Caco-2 (cell line): ENCODE measurements at places on chromosomes 2 and 18. TPM values are rescaled to one million over a fixed set of nuclear protein-coding genes. Genes with fewer than 3 reads are reported as not detected.

DNA sequence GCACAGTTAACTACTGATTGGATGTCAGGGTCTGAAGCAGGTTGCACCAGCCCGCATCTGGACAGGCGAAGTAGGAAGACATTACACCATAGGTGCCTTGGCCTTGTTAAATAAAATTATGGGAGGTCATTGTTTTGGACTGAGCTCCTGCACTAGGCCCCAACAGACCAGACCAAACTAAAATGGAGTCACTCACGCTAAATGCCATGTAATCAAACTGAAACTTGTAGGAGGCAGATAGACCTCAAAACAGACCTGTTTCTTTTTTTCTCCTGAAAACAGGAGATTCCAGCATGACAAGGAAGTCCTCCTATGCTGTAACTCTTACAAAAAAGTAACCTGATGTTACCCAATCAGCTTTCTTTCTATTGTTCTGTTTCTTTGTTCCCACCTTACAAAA lies 15.5 kb upstream of the NFU1 start:
- H3K4me3 ChIP-seq, result no peak overlapping the region
- DNase-seq, result no peak

GRCh38 chr2:173872714-173873113 lies 92.5 kb downstream of the SP3 start:
- DNase-seq, result peak; percentile 62
- H3K4me1 ChIP-seq, result peaks cover 19% of the 10 kb centered on the region
- no peaks in the 10 kb centered on the region for H3K27me3 ChIP-seq
- H3K4me3 ChIP-seq, result no peak overlapping the region
- no peaks in the 10 kb centered on the region for H3K36me3 ChIP-seq
- no peak overlapping the region for H3K27ac ChIP-seq

- no peaks in the 10 kb centered on the region; the same call in 1 of the 2 replicates for H3K27me3 ChIP-seq
- no peak overlapping the region for H3K4me3 ChIP-seq
- no peaks in the 10 kb centered on the region for H3K4me1 ChIP-seq
- peak; percentile 72 for DNase-seq
- no peaks in the 10 kb centered on the region for H3K36me3 ChIP-seq
- H3K27ac ChIP-seq, result no peak overlapping the region
Observed at GRCh38 chr2:217713395-217714286, 289.2 kb downstream of the TNS1 start.

GRCh38 chr2:98012561-98012991 lies 16.8 kb upstream of the TMEM131 start:
- H3K27me3 ChIP-seq, result no peaks in the 10 kb centered on the region
- no peak overlapping the region for H3K27ac ChIP-seq
- H3K4me3 ChIP-seq, result no peak overlapping the region
- DNase-seq, result no peak
- H3K36me3 ChIP-seq, result no peaks in the 10 kb centered on the region

- H3K27ac ChIP-seq, result no peak overlapping the region
- H3K27me3 ChIP-seq, result no peaks in the 10 kb centered on the region
- H3K4me3 ChIP-seq, result no peak overlapping the region
- no peaks in the 10 kb centered on the region for H3K36me3 ChIP-seq
- no peaks in the 10 kb centered on the region for H3K4me1 ChIP-seq
Observed at GRCh38 chr2:170227507-170227947, 49.6 kb downstream of the MYO3B start.

DNA sequence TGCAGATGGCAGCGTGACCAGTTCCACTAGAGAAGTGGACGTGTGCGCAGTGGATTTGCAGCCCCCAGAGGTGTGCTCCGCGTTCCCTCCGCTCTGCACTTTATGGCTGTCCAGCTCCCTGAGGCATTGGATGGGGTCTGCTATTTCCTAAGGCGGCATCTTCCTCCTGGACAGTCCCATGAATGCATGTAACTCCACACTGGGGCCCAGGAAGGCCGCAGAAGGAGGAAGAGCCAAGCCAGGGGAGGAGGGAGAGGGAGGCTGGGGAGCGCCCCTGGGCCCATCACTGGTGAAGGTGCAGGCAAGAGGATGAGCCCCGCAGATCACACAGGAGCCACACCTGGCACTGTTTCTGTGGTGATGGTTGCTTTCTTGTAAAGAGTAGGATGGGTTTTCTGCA lies 99.1 kb downstream of the PTGR3 start:
- H3K27ac ChIP-seq, result no peak overlapping the region
- no peaks in the 10 kb centered on the region for H3K27me3 ChIP-seq
- no peak for DNase-seq
- H3K4me1 ChIP-seq, result no peaks in the 10 kb centered on the region
- H3K4me3 ChIP-seq, result no peak overlapping the region

GRCh38 chr2:19125901-19126680 lies 232.3 kb downstream of the OSR1 start:
- no peak for DNase-seq
- H3K4me1 ChIP-seq, result 0 out of 2 replicates have a peak, but pooled peaks cover 7% of the 10 kb centered on the region
- no peak overlapping the region for H3K27ac ChIP-seq
- H3K4me3 ChIP-seq, result no peak overlapping the region
- H3K27me3 ChIP-seq, result no peaks in the 10 kb centered on the region

- H3K4me1 ChIP-seq, result no peaks in the 10 kb centered on the region
- no peak for DNase-seq
- no peak overlapping the region for H3K4me3 ChIP-seq
Observed at GRCh38 chr18:69996951-69997798, 49.5 kb upstream of the CD226 start.

DNA sequence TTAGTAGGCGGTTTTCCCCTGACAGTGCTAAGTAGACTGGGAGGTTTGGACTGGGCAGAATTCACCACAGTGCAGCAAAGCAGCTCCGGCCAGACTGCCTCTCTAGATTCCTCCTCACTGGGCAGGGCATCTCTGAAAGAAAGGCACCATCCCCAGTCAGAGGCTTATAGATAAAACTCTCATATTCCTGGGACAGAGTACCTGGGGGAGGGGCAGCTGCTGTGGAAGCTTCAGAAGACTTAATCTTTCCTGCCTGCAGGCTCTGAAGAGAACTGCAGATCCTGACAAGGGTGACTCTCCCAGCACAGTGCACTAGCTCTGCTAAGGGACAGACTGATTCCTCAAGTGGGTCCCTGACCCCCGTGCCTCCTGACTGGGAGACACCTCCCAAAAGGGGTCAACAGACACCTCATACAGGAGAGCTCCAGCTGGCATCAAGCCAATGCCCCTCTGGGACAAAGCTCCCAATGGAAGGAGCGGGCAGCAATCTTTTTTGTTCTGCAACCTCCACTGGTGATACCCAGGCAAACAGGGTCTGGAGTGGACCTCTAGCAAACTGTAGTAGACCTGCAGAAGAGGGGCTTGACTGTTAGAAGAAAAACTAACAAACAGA lies 266.8 kb upstream of the CRIM1 start:
- no peak for DNase-seq

The IAH1 gene
- total RNA-seq, result 56.5 and 57.8 TPM in 2 replicates

The CLEC4F gene
- total RNA-seq, result 0.16 TPM in 1 of 2 replicates, not detected in the other

The ZNF396 gene
- total RNA-seq, result 0.35 and 0.61 TPM in 2 replicates

The STARD6 gene
- total RNA-seq, result not detected in 2 replicates
